ENCODE measurements at places on chromosomes 7 and 10. TPM values are rescaled to one million over a fixed set of nuclear protein-coding genes. Genes with fewer than 3 reads are reported as not detected.

- DNase-seq, result no peak
These were observed 43.8 kb downstream of the PRLHR start for GRCh38 chr10:118551535-118552100.

DNA sequence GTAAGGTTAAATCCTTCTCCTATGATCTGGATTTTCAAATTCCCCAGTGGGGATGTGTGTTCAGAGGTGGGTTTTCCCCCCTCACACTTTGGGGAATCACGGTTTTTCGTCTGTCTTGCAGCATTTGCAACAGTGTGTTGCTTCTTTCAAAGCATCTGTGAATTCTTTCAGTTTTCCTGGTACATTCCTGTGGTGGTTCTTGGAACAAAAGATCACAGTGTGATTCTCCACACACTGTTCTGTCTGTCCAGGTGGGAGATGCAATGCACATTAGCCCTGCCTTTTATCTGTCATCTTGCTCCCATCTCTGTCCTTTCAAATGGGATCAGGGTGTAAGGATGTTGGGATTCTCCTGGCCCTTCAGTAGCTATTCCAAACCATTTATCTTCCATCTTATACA lies 11.8 kb downstream of the AGK start:
- no peak for DNase-seq

The CALHM3 gene
- total RNA-seq, result not detected

The PON3 gene
- total RNA-seq, result not detected

DNA sequence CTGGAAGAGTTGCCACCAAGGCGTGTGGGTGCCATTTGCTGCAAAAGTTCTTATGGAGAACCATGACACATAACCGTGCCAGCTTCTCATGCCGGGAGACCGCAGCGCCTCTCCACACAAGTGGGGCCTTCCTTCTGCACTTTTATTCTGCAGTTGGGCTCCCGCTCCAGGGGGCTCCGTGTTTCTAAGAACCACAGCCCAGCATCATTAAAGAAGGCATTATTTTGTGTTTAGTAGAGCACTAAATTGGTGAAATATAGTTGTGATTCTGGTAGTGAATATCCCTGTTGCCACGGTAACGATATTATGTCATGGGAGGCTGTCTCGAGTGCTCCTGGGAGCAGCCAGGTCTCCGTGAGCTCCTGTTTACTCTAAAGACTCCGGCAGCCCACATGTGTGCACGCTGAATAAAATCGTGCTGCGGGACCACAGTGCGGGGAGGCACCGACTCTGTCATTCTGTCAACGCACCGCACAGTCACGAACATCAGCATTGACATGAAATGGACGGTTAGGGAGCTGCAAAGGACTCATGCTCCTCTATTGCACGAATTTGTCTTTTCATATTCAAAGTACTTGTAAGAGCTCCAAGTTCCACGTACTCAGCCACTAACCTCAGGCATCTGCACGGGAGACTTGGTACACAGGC lies 68.8 kb upstream of the PITRM1 start:
- no peak for DNase-seq

DNA sequence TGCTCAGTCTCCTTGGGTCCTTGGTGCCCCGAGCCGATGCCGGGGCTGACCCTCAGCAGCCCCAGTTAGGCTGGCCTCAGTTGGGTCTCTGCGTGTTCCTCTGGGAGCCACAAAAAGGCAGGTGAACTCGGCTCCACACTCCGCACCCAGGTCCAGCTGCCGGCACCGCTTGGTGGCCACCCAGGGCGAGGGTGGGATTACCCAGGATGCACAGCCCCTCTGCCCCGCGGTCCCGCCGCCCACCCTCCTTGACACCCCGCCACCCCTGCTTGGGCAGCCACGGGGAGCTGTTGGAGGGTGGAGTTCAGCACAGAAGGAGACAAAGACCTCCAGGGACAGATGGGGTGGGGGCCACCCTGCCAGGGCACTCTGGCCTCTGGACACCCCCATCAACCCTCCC lies 17.7 kb downstream of the VENTX start:
- DNase-seq, result no peak

- no peak for DNase-seq
These were observed 55.2 kb upstream of the WNT16 start for GRCh38 chr7:121273467-121274167.
